ENCODE measurements at places on chromosomes 6 and 20. TPM values are rescaled to one million over a fixed set of nuclear protein-coding genes. Genes with fewer than 3 reads are reported as not detected.

DNA sequence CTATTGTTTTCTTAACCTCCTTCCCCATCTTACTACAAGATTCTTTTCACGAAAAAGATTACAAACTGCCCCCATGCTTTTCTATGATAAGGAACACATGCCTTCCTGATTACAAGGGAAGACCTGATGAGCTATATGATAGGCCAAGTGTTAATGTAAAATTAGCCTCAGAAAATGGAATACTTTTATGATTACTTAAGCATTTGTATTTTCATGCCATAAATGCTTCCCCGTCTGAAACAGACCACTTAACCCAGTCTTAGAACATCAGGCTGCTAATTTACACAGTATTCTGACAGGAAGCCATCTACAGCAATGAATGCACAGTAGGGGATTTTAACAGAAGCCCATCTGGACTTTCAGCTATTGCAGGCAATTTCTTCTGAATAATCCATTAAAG, 274.9 kb downstream of the HAO1 start:
- no peaks in the 10 kb centered on the region for H3K36me3 ChIP-seq
- H3K27ac ChIP-seq: no peak overlapping the region
- H3K4me3 ChIP-seq: no peak overlapping the region
- no peaks in the 10 kb centered on the region for H3K27me3 ChIP-seq
- no peak for DNase-seq

RPP21 gene
- 87.0 TPM for total RNA-seq

GRCh38 chr6:167998215-167998614, 744 bp downstream of the KIF25 start:
- no peaks in the 10 kb centered on the region for H3K27me3 ChIP-seq
- no peak overlapping the region for H3K4me3 ChIP-seq
- no peak overlapping the region for H3K27ac ChIP-seq
- DNase-seq: no peak
- no peaks in the 10 kb centered on the region for H3K4me1 ChIP-seq

TRIM10 gene
- not detected for total RNA-seq

OPRL1 gene
- 0.44 TPM for total RNA-seq
